ENCODE measurements at places on chromosomes 16 and 17. TPM values are rescaled to one million over a fixed set of nuclear protein-coding genes. Genes with fewer than 3 reads are reported as not detected.

DNA sequence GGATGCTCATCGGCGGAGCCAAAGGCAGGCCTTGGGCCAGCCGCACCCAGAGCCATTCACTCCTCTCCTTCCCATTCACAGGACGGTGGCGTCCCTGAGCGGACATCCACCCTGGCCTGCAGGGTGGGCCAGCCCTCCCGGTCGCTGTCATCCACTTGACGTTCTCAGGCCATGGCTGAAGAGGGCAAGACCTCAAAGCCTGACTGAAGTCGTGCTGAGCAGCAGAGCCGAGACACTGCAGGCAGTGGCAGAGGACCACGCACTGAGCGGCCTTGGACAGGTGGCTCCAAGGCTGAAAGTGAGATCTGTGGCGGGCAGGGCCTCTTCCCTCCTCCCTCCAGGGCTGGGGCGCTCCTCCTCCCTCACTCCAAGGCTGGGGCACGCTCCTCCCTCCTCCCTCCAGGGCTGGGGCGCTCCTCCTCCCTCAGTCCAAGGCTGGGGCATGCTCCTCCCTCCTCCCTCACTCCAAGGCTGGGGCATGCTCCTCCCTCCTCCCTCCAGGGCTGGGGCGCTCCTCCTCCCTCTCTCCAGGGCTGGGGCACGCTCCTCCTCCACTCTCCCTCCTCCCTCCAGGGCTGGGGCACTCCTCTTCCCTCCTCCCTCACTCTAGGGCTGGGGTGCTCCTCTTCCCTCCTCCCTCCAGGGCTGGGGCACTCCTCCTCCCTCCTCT is 24.1 kb downstream of the GNPTG start:
- H3K4me3 ChIP-seq: no peak overlapping the region
- H3K27ac ChIP-seq: no peak overlapping the region
- no peaks in the 10 kb centered on the region for H3K36me3 ChIP-seq
- H3K4me1 ChIP-seq: peaks cover 14% of the 10 kb centered on the region
- DNase-seq: peak; percentile 38

GRCh38 chr16:84569382-84569987 is 48.4 kb downstream of the COTL1 start:
- peaks cover 17% of the 10 kb centered on the region for H3K36me3 ChIP-seq
- no peak overlapping the region for H3K27ac ChIP-seq
- no peaks in the 10 kb centered on the region for H3K4me1 ChIP-seq
- no peak overlapping the region for H3K4me3 ChIP-seq
- no peak for DNase-seq
- no peaks in the 10 kb centered on the region for H3K27me3 ChIP-seq

DNA sequence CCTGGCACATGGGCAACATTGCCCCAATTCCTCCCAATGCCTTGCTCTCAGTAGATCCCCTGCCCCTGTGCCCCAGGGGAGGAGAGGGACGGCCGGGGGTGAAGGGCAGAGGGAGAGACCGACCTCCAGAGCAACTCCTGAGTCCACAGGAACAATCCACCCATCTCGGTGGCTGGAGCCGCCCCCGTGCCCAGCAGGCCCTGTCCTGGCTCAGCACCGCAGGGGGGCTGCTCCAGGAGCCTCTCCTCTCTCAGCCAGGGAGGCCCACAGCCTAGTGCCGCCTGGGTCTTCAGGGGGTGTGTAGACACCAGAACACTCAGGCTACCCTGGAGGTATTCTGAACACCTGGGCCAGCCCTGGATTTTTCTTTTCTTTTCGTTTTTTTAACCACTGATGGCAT is 233.7 kb upstream of the SDK2 start:
- no peak overlapping the region for H3K4me3 ChIP-seq
- no peak for DNase-seq
- H3K27me3 ChIP-seq: no peaks in the 10 kb centered on the region
- H3K4me1 ChIP-seq: no peaks in the 10 kb centered on the region

FAM117A gene
- not detected for total RNA-seq

SARM1 gene
- 23.9 TPM for total RNA-seq

AOC2 gene
- 0.67 TPM for total RNA-seq

DNA sequence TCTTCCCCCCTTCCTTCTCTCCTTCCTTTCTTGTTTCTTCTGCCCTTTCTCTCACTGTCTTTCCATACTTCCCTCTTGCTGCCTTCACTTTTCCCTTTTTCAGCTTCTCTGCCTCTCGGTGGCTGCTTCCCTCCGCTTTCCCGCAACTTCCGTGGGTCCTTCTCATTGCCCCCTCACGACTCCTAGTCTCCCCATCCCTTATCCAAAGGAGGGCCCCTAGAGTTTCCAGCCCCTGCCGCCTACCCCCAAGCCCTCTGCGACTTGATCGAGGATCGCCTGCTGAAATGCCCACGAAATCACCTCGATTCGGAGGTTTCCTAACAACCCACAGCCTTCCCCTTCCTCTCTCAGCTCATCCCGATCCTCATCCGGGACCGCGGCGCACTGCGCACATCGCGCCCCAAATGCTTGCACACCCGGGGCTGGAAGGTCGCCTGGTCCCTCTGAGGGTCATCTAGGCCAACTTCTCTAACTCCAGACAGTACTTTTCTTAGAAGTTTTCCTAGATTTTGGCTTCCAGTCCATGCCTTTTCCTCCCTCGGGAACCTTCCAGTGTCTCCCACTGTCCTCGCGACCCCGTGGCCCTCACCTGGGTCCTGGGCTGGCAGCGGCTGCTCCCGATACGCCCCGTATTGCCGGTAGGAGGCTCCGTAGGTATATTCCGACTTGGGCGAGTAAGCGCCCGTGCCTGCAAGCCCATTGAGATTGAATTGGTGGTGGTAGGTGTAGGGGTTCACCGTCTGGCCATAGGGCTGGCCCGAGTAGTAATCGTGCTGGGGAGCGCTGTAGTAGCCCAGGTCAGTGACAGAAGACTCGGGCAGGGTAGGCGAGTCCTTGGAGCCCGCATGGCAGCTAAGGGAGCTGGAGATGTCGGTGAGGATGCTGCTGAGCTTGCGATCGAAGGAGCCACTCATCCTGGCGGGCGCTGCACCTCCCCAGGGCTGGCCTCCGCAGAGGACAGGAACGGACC is 654 bp downstream of the DLX3 start:
- H3K27ac ChIP-seq: no peak overlapping the region
- H3K4me1 ChIP-seq: peaks cover 6% of the 10 kb centered on the region
- H3K36me3 ChIP-seq: no peaks in the 10 kb centered on the region
- H3K4me3 ChIP-seq: no peak overlapping the region
- no peak for DNase-seq

DLG4 gene
- 8.5 TPM for total RNA-seq
